Activated CD4-positive, alpha-beta T cell treated with anti-CD3 and anti-CD28 coated beads, Interleukin-2, amount 10 ng/mL, durations not matched to agents 24 days and 14 days (primary cell): ENCODE measurements at places on chromosomes 13 and 19. TPM values are rescaled to one million over a fixed set of nuclear protein-coding genes. Genes with fewer than 3 reads are reported as not detected.

DNA sequence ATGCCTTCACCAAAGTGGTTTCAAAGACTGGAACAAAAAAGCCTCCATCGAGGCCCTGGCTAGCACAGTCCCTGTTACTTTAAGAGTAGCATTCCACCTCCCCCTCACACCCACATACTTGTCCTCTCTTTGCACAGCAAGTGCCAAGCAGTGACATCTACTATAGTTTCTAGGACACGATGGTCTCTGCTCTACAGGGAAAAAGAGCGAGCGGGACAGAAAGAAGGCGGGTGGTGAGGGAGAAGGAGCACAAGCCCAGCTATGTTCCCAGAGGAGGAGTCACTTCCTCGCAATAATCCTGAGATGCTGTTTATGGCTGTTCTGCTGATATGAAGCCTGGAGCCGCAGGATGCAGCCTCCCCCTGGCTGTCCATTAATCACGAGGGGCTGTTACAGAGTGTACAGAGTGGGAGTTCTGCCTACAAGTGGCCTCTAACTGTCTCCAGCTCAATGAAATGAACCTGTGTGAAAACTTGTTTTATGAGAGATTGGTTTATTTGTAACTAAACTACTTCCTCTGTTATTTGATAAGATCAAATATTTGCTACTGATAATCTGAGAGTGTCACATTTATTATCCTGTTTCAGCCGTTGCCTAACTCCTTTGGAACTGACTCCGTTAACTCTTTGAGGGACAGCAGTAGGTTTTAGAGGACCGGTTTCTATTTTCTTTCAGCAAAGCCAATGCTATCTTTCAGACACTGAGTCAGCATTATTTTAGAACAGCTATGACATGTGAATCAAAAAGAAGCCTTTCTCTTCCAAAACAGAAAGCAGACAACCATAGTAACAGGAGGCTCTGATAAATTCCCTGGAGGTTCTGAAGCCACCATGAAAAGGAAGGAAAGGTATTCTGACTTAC, 208.0 kb downstream of the SPRY2 start:
- no peak overlapping the region for H3K4me3 ChIP-seq
- no peaks in the 10 kb centered on the region for H3K36me3 ChIP-seq
- no peak overlapping the region for H3K27ac ChIP-seq
- H3K27me3 ChIP-seq = no peaks in the 10 kb centered on the region
- no peak for DNase-seq

CBY2 gene
- not detected in 2 replicates for total RNA-seq

ZNF709 gene
- total RNA-seq = 1.3 and 1.5 TPM in 2 replicates

MIR17HG gene
- total RNA-seq = 52.9 and 55.3 TPM in 2 replicates

SMAD9 gene
- 0.05 TPM in 1 of 2 replicates, not detected in the other for total RNA-seq
